ENCODE measurements at places on chromosomes 3 and 15. TPM values are rescaled to one million over a fixed set of nuclear protein-coding genes. Genes with fewer than 3 reads are reported as not detected.

DNA sequence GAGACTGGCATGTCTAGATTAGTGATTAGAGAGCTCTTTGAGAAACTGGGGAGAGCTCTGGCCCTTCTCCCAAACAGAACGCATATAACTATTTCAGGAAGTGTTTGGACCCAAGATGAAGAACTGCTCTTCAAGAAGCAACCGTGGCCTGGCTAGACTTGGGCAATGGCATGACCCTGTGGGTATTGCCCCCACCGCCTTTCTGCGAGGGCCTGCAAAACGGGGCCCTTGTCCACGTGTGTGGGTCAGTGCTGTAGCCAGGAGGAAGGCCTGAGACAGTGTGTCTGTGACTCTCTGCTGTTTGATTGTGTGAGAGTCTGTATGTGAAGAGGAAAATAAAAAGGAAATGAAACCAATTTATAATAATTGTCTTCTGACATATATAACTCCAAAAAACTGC, 42.5 kb downstream of the EEFSEC start:
- DNase-seq: no peak

GRCh38 chr3:81352867-81353266, 408.6 kb downstream of the GBE1 start:
- peak; percentile 25 for DNase-seq

- DNase-seq: no peak
Measured at GRCh38 chr15:45425135-45425534, 46.8 kb upstream of the GATM start.

The CILP gene
- total RNA-seq: not detected

GRCh38 chr3:102036017-102036416, 186.7 kb downstream of the NFKBIZ start:
- no peak for DNase-seq

The FAIM gene
- 25.0 TPM for total RNA-seq

Measured in NCI-H460 (cell line).